ENCODE measurements at places on chromosomes 6 and 20. TPM values are rescaled to one million over a fixed set of nuclear protein-coding genes. Genes with fewer than 3 reads are reported as not detected.

GRCh38 chr20:9460518-9460917 lies 53.9 kb upstream of the LAMP5 start:
- DNase-seq: no peak

DNA sequence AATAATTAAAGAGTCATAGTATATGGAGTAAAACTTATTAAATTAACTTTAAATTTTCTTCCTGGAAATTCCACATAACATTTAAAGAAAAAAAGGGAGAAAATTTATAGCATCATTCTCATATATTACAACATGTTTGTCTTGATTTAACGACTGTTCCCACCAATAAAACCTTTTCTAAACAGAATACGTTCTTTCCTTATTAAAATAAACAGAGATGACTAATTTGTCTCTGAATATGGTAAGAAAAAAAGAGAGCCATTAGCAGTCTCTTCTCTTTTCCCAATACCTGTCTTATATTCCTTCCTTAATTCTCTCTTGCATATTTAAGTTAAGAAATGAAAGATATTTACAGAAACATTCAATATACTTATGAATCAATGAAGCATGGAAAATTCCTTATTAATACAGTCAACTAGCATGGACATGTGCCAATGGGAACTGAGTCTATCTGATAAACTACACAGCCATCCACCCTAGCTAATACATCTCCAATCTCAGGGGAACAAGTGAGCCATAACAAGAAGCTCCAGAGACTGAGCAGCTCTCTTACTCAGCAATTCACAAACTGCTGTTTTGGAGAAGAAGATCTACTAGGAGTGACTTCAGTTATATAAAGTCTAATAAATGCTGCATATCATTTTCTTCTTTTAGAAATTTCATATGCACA lies 347.1 kb upstream of the MANEA start:
- no peak for DNase-seq

DNA sequence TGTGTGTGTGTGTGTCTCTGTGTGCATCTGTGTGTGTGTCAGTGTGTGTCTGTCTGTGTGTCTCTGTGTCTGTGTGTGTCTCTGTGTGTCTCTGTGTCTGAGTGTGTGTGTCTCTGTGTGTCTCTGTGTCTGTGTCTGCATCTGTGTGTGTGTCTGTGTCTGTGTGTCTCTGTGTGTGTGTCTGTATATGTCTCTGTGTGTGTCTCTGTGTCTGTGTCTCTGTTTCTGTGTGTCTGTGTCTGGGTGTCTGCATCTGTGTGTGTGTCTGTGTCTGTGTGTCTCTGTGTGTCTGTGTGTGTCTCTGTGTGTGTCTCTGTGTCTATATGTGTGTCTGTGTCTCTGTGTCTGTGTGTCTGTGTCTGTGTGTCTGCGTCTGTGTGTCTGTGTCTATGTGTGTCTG lies 207.8 kb downstream of the TAF4 start:
- DNase-seq: no peak

DNA sequence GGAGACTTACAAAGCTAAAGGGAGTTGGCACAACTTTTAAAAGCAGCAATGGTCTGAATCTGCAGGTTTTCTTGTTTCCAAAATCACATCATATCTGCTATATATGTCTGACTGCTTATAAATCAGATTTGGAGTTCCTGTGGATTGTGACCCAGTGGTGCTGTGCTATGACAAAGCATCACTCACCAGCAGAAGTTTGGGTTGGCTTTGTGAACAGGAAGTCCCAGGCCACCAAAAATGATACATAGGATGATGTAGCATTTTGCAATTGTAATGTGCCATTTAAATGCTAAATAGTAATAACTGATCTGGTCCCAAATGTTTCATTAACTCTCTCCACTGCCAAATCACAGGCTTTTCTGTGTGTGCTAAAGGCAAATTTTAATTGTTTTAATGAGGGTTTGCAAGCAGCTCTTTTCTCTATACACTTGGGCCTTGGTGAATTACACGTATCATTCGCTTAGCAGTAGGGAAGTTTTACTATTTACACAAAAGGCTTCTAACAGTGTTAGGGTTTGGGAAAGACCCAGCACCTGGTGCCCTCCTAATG lies 60.8 kb downstream of the SYNDIG1 start:
- DNase-seq: no peak

GRCh38 chr6:44327096-44327495 lies 13.9 kb upstream of the AARS2 start:
- DNase-seq: no peak

- no peak for DNase-seq
Observed at GRCh38 chr20:4341804-4342485, 326.6 kb upstream of the RNF24 start.

GRCh38 chr6:126907312-126907711 lies 211.2 kb upstream of the RSPO3 start:
- DNase-seq: no peak

GRCh38 chr6:118963003-118963402 lies 28.0 kb upstream of the MCM9 start:
- DNase-seq: no peak

DNA sequence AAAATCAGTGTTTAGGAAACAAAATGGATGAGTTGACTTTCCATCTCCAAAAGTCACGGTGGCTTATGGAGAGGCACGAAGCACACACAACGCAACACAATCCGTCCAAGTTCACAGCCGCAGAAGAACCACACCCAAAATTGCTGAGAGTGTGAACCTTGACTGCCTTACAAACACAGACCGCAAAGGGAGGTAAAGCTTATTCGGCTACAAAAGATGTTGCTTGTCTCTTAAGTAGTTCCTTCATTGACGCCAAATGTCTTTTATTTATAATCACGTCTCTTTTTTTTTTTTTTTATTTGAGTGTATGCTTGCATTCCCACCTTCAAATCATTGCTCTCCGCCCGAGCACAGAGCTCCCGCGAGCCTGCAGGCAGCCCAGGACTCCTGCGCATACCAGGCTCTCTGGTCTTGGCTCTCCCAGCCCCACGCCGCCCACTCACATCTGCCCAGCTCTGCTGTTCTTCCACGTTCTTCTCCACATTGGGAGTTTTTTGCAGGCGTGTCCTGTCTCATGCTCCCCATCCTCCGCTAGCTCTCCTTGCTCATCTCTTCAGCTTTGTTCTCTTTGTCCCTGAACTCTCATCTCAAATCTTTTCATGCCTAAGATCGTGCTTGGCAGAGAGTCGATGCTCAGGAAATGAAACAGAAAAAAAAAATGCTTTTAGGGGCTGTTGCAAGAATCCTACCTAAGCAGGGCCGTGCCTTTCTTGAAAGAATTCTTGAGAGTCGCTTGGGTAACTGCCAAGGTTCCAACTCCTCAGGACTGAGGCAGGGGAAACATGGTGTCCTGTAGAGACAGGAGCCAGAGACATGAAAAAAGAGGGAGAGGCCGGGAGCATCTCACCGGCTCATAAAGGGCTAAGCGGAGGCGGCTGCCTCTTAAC lies 25.8 kb downstream of the LY86 start:
- DNase-seq: no peak

- DNase-seq: no peak
Observed at GRCh38 chr6:131059486-131059885, 3.6 kb downstream of the EPB41L2 start.

DNA sequence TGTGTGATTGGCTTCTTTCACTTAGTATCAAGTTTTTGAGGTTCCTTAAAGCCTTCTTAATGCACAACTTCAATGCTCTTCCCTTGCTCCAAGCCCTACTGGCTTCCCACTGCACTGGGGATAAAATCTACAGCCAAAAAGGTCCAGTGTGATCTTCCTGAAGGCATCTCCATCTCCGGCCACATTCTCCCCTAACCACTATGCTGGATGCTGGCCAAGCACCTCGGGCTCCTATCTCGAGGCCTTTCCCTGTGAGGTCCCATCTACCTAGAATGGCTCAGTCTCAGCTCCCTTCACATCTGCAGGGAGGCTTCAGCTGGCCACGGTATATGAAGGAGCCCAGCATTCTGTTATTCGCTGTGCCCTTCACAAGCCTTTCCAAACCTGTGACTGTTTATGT lies 48.1 kb downstream of the CNKSR3 start:
- DNase-seq: no peak

DNA sequence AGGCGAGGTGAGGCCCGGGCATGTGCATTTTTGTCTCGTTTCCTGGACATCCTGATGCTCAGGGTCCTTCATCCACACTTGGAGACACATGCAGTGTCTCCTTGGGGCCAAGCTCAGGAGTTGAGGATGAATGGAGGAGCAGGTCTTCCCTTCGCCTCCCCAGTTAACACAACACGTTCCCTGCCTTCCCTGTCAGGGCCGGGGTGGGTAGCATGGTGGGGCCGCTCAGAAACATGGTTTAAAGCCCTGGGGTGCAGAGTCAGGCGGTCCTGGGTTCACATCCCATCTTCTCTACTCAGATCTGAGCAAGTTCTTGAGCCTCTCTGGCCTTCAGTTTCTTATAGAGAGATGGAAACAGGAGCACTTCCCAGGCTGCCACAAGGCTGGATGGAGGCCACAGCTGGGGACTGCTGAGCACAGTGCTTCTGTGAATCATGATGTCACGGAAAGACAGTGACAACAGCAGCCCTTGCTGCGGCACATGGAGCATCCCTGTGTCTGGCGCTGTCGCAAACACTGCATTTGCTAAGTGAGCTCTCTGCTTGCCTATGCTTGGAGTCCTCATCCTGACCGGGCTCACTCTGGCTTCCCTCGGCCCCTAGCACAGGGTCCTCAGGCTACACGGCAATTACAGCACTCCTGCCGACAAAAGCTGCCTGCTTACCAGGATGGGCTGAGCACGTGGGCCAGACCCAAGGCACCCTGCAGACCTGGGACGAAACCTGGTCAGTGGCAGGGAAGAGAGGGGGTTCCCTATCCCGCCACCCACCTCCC lies 45.6 kb upstream of the STX16 start:
- DNase-seq: no peak

- peak; percentile 17 for DNase-seq
Observed at GRCh38 chr20:45959956-45960630, 11.9 kb downstream of the ZNF335 start.

DNA sequence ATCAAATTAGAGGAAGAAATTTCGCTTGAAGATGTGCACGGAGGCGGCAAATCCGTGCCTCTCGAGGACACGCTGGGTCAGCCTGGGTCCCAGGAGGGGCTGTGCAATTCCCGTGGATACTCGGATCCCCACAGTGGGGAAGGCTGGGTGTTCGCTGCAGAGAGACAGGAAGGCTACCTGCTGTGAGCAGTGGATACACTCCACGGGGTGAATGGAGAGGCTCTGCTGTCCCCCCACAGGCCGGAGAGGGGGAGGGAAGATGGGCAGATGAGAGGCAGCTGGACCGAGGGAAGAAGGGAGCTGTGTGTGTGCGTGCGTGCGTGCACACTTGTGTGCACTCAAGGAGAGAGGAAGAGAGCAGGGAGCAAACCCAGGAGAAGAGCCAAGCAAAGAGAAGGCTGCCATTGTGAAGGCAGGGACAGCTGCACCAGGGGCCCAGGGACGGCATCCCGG lies 57.3 kb downstream of the SULF2 start:
- DNase-seq: peak; percentile 41

GRCh38 chr6:49327571-49327970 lies 135.5 kb downstream of the MMUT start:
- no peak for DNase-seq

GRCh38 chr6:98747960-98748359 lies 86.4 kb upstream of the POU3F2 start:
- no peak for DNase-seq

- DNase-seq: no peak
Observed at GRCh38 chr6:4342407-4343137, 207.2 kb upstream of the ECI2 start.

GRCh38 chr20:9454791-9455190 lies 59.6 kb upstream of the LAMP5 start:
- DNase-seq: no peak

DNA sequence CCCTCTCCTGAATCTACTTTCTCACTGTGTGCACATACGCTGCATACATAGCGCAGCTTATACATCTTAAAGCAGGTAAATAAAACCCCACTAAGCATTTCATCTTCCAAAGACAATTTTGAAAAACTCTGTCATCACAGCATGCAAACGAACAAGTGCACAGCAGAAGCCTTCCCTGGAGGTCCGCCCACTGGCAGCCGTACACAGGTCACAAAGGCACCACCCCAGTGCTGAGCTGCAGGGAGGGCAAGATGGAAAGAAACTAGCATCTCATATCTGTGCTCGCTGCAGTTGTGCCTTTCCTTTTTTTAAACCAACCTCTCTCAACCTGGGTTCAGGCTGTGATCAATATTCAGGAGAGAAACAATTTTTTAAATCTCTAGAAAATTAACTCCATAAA lies 73.3 kb downstream of the HUS1B start:
- DNase-seq: peak; percentile 43

- DNase-seq: peak; percentile 43
Observed at GRCh38 chr6:37741757-37742400, 44.2 kb upstream of the MDGA1 start.

DNA sequence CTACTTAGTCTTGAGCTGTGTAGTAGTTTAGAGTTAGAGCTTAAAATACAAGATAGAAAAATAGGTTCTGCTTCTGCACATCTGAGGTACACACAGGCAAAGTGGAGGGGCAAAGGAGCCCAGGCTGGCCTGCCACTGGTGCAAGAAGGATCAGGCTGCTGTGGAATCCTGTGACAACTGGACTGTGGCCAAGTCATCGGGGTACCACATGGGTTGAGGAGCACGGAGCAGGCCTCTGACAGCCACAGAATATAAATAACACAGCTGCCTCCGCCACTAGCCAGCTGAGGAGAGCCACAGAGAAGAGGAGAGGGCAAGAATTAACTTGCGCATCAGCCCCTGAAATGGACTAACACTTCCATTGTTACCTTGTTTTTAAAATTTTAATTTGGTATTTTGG lies 206.0 kb upstream of the MARCKS start:
- peak; percentile 53 for DNase-seq

- DNase-seq: no peak
Observed at GRCh38 chr6:170010665-170011203, 259.3 kb downstream of the ERMARD start.

- DNase-seq: no peak
Observed at GRCh38 chr6:26149240-26149639, 62.0 kb downstream of the HFE start.

DNA sequence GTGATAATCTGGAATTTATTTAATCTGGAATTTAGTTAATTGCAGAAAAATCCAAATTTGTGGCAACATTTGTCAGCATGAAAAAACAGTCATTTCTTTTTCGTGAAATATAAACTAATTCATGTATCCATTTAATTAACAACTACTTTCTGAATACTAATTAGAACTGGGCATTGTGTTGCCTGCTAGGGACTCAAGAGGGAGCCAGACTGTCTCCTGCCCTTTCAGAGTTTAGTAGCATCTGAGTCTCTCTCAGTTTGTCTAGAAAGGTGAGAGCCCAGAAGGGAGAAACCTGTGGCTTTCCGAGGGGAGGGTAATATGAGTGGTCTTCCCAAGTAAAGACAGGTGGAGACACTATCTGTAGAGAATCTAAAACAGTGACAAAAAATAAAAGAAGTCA lies 210.9 kb upstream of the HDDC2 start:
- no peak for DNase-seq

JPH2 gene
- 182 TPM for total RNA-seq

NRN1 gene
- 13.7 TPM for total RNA-seq

TULP1 gene
- total RNA-seq: not detected

CD164 gene
- 100 TPM for total RNA-seq

ULBP2 gene
- total RNA-seq: 0.84 TPM

ARMC12 gene
- not detected for total RNA-seq

FGD2 gene
- 8.0 TPM for total RNA-seq

PPP1R3G gene
- 13.9 TPM for total RNA-seq

C2 gene
- total RNA-seq: 5.8 TPM

TDRD6 gene
- 0.30 TPM for total RNA-seq

POPDC3 gene
- 59.2 TPM for total RNA-seq

CDK5RAP1 gene
- 20.6 TPM for total RNA-seq

GGTLC1 gene
- total RNA-seq: not detected

ANKRD6 gene
- total RNA-seq: 21.4 TPM

CLPSL2 gene
- total RNA-seq: not detected

TRIM39 gene
- 9.0 TPM for total RNA-seq
